ENCODE measurements at places on chromosomes 3 and 15. TPM values are rescaled to one million over a fixed set of nuclear protein-coding genes. Genes with fewer than 3 reads are reported as not detected.

Gene LRRK1
- 10.8 TPM for total RNA-seq

Gene SNTN
- total RNA-seq, result not detected

Gene ANKUB1
- total RNA-seq, result not detected

Gene LYZL4
- total RNA-seq, result not detected

Gene RTP1
- not detected for total RNA-seq

Gene FAM98B
- total RNA-seq, result 2.7 TPM

Gene C2CD4A
- total RNA-seq, result not detected

Gene GXYLT2
- total RNA-seq, result 24.1 TPM

Gene PROK2
- not detected for total RNA-seq

Gene PLEKHO2
- 44.4 TPM for total RNA-seq

Gene ACOX2
- 28.2 TPM for total RNA-seq
